MG63 (cell line): ENCODE measurements at places on chromosomes 4 and X.

DNA sequence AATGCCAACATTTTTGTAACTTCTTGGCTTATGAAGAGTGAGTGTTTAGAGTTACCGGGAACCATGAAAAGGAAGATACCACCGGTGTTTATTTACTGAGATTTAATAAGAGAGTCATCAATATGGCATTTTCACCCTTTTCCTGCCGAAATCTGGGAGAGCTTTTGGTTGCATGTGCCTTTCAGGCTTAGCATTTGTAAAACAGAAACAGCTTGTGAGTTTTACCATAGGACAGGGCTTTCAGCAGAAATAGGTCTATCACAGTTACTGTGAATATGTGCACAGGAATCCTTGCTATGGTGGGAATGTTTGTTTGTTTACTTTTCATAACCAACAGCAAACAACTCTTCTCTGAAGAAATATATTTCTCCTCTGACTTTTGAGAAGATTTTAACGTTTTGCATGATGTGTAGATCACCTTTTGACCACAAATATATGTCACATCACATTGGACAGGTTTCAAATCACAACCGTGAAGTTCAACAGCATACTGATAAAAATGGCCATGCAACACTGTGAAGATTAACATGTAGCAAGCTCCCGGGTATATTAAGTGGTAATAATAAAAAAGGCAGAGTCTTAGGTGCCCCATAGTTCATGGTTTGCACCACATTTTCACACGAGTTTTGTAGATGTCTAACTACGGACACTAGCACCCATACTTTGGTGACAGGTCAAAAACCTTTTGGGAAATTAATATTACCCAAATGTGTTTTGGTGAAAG is 21.3 kb downstream of the ARHGAP24 start:
- DNase-seq = peak; percentile 28

- no peak for DNase-seq
Measured at GRCh38 chr4:84529169-84529751, 30.2 kb upstream of the NKX6-1 start.

GRCh38 chr4:110184140-110184790 is 14.2 kb downstream of the ELOVL6 start:
- no peak for DNase-seq

DNA sequence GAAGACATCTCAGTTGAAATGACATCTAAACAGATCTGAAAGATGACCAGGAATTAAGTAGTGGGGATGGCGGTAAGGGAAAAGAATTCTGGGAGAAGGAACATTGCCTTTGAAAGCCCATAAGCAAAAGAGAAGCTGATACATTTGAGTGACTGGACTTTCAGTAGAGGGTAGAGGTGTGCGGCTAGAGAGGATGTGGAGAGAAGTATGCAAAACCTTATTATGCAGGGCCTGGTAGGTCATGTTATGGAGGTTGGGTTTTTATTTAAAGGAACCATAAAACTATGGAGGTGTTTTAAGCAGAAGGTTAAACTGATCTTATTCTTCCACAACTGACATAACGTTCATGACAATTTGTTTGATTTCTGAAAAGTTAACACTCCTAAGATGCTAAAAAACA is 36.3 kb downstream of the RPS6KA3 start:
- DNase-seq = no peak

GRCh38 chr4:101785486-101785885 is 5.0 kb upstream of the BANK1 start:
- no peak for DNase-seq

DNA sequence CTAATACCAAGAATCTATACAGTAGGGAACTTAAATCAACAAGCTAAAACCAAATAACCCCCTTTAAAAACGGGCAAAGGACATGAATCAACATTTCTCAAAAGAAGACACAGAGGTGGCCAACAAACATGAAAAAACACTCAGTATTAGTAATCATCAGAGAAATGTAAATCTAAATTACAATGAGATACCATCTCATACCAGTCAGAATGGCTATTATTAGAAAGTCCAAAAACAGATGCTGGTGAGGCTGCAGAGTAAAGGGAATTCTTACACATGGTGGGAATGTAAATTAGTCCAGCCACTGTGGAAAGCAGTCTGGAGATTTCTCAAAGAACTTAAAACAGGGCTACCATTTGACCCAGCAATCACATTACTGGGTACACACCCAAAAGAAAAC is 167.8 kb downstream of the PACRGL start:
- DNase-seq = no peak

DNA sequence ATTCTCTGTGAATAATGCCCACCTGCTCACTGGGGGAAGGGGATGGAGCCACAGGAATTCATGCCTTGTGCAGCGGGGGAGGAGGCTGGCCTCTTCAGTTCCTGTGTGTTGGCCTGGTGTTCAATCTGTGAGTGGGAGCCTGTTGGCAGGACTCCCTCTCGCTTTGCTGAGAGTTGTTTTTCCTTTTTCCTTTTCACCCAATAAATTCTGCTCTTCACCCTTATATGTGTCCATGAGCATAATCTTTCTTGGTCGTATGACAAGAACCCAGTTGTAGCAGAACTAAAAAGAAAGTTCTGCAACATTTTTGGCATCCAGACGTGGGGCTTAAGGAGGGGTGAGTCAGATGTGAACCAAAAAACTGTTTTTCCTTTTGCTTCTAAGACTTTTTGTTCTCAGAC is 235.2 kb upstream of the HDX start:
- DNase-seq = no peak

GRCh38 chr4:114479595-114479994 is 119.0 kb upstream of the UGT8 start:
- DNase-seq = no peak

DNA sequence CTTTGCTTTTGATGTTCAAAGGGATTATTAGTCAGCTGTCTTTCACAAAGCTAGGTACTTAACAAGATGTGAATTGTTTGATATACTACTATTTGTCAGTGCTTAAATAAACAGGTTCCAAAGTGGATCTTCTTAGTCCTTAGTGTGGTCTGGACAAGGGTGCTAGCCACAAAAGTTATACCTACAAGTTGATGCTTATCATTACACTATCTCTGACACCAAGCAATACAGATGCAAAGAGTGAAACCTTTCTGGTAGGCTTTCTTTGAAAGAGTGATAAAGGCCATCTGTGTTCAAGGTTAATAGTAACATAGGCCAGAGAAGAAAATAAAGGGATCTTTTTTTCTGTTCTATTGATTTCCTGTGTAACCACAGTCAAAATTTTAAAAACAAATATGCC is 12.2 kb upstream of the RBPJ start:
- DNase-seq = no peak
